Ammon's horn (tissue), 1 donor: ENCODE measurements at places on chromosomes 2 and 18.
A peak's percentile ranks its signal among the peaks of the same experiment; 100 is the strongest.

DNA sequence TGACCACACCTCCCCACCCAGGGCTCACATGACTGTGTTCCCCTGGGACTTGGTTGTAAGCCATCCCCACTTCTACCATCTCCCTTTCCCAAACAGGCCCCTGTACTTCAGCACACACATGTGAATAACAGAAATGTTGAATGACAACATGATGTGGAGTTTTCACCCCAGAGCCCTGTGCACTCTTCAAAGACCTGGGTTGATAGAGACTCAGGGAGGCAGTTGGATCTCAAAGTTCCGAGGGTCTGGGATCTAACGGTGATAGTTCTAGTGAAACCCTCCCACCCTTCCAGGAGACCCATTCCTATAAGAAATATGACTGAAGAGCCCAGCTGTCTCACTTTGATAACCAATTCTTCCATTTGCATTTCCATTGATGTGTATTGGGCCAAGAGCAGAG is at the start of gene MROH2A:
Gene MROH2A (plus strand): TSS at position 301 of the 400 bp plus-strand sequence. CDS start 1,029 bp downstream, outside the sequence.
- no peak for DNase-seq

DNA sequence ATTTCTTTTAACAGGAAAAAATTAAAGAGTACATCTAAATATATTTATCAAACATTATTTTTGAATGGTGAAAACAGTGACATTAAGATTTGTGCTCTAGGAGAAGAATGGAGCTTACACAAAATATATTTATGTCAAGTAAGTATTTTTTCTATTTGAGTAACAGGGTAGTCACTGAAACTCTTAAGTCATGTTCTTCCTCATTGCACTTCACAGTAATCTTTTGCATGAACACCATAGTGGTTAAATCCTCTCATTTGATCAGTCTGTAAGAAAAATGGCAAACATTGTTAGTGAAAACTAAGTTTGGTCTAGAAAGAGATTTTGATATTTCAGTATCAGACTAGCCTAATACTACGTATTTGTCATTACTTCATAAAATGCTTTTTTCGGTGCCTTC is 8.1 kb downstream of the GMCL1 start:
- DNase-seq: no peak

GRCh38 chr2:122019724-122020123 is 264.3 kb downstream of the TSN start:
- DNase-seq: peak; percentile 54

- DNase-seq: no peak
Measured at GRCh38 chr2:11835403-11835802, 89.0 kb downstream of the LPIN1 start.

- DNase-seq: no peak
Measured at GRCh38 chr18:73948497-73948896, 199.1 kb downstream of the FBXO15 start.

GRCh38 chr2:201992960-201993359 is 40.7 kb upstream of the FZD7 start:
- no peak for DNase-seq

DNA sequence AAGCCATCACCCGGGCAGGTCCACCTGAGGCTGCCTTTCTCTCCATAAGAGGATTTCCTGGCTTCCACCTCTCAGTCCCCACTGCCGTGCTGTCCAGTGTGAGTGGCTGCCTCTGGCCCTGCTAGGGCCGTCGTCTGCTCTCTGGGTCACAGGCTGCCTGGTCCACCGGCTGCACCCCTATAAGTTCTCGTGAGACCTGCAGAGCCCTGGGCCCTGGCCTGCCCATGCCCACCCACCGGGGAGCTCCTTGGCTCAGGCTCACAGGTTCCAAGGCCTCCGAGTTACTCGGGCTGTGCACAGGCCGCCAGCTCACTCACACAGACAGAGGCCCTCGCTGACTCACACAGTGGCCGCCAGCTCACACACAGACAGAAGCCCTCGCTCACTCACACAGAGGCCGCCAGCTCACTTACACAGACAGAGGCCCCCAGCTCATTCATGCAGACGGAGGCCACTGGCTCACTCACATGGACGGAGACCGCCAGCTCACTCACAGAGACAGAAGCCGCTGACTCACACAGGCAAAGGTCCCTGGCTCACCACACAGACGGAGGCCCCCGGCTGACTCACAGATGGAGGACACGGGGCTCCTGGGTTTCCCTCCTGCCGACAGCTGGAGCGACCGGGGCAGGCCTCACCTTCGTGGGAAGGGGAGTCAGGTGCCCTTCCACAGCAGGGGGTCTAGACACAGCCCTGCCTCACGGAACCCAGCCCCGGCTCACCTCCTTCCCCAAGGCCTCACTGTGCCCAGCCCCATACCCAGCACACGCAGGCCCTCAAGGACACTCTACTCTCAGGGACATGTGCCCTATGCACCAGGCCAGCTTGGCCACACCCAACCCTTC is 334.1 kb upstream of the MYT1L start:
- no peak for DNase-seq

- DNase-seq: no peak
Measured at GRCh38 chr2:229137639-229138038, 133.4 kb downstream of the PID1 start.

DNA sequence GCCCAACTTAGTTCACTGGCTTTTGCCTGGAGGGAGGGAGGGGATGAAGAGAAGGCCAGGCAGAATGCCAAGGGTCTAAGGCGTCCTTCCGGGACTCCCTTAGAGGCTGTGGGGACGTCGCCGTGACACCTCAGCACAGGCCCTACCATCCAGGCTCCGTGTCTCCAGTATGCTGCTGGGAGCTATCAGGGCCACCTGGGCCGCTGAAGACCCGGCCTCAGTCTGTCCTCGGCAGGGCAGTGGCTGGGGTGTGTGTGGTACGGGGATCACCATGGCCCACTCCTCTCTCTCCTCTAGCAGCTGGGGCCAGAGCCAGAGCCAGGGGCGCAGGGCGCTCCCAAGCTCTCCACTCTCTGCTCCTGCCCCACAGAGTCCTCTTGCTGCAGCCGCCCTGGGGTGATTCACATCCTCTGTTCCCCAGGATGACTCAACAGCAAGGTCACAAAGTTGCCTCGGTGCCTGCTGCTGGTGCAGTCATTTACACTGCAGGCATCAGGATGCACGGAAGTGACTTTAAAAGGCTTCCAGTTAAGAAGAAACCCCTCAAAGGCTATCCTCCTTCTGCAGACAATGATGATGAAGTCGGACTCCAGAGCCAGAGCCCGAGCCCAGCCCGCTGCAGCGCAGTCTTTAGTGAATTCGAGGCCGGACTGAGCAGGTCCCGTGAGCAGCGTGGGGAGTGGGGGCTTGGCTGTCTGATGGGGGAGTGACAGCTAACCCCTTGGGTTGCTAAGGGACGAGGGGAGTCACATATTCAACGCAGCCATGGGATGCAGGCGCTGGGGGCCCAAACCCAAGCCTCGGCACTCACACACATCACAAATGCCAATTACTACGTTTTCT is 31.9 kb downstream of the SNORC start:
- no peak for DNase-seq

DNA sequence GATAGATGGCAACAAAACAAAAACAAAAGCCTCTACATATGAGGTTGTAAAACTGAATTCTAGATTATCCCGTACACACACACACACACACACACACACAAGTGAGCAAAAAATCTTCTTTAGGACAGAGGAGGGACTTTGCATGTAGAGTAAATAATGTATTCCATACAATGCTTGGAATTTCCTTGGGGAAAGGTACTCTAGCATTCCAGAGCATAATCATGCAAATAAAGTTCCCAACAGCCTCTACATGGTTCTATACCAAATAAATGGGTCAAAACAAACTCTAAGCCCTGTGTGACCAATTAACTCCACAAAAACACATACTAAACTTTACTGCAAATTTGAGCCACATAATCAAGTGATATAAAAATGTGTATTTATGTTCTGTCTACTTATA is 191.4 kb downstream of the RBM43 start:
- no peak for DNase-seq

GRCh38 chr2:18842836-18843235 is 253.5 kb upstream of the NT5C1B start:
- no peak for DNase-seq

GRCh38 chr2:216634370-216635148 is 1.3 kb downstream of the IGFBP2 start:
- no peak for DNase-seq

- DNase-seq: no peak
Measured at GRCh38 chr2:36650031-36650829, 46.3 kb upstream of the VIT start.
